ENCODE measurements at places on chromosomes 13 and 19. TPM values are rescaled to one million over a fixed set of nuclear protein-coding genes. Genes with fewer than 3 reads are reported as not detected.

DNA sequence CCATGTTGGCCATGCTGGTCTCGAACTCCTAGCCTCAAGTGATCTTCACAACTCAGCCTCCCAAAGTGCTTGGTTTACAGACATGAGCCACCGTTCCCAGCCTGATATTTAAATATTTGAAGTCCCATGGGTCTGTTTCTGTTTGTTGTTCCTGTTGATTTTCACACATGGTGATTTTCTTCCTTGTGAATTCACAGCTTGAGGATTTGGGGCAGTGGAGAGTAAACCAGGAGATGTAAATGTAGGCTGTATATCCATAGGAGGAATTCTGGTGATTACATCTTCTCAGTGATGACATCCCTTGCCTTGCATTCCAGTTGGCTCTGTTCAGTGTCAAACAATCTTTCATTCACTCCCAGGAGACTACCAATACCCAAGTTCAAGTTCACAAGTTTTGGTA lies 471.9 kb downstream of the KCTD12 start:
- DNase-seq, result no peak

DNA sequence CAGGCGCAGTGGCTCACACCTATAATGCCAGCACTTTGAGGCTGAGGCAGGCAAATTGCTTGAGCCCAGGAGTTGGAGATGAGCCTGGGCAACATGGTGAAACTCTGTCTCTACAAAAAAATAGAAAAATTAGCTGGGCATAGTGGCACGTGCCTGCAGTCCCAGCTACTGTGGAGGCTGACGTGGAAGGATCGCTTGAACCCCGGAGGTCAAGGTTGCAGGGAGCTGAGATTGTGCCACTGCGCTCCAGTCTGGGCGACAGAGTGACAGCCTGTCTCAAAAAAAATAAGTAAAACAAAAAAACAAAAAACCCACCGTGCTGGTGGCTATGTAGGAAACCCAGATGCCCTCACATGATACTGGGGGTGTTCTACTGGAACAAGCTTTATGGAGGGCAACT lies 16.4 kb downstream of the PHLDB3 start:
- DNase-seq, result no peak

GRCh38 chr13:26474286-26474685 lies 83.2 kb upstream of the WASF3 start:
- DNase-seq, result no peak

DNA sequence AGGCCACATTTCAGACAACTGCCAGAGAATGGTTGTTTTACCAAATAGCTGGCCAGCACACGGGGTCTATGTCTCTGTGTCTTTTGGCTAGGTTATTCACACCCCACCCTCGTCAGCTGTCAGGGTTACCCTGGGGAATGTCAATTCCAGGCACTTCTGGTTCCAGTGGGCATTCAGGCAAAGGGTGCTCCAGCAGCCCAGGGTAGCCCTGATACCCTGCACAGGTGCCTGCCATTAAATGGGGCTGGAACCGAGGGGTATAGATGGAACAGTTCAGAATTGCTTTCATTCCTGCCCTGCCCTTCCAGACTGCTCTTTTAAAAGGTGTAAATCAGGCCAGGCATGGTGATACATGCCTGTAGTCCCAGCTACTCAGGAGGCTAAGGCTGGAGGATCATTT lies 43.2 kb upstream of the HOMER3 start:
- no peak for DNase-seq

Gene KLK8
- not detected for total RNA-seq

GRCh38 chr13:50888362-50888761 lies 21.2 kb upstream of the RNASEH2B start:
- no peak for DNase-seq

Gene RDH8
- not detected for total RNA-seq

GRCh38 chr13:80563439-80563838 lies 222.5 kb upstream of the SPRY2 start:
- no peak for DNase-seq
